NCI-H2227 treated with DMSO at 0.1 percent for 48 hours (cell line): ENCODE measurements at places on chromosomes 6 and 20.

DNA sequence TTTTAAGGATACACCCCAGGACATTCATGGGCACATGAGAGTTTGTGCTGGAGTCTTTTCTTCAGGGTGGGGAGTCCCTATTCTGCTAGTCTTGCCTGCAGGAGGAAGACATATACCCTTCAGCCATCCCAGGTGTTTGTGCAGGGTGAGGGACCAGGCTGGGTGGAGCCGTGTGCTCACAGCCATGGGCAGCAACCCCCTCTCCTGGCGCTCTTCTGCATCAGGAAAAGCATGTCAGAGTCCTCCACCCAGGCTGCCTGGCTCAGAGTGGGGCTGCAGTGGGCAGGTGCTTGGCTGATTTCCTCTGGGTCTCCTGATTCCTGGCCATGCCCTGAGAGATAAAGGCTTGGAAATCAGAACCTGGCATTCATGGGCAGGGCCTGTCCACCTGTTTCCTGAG, 22.7 kb upstream of the MLN start:
- no peak for DNase-seq

DNA sequence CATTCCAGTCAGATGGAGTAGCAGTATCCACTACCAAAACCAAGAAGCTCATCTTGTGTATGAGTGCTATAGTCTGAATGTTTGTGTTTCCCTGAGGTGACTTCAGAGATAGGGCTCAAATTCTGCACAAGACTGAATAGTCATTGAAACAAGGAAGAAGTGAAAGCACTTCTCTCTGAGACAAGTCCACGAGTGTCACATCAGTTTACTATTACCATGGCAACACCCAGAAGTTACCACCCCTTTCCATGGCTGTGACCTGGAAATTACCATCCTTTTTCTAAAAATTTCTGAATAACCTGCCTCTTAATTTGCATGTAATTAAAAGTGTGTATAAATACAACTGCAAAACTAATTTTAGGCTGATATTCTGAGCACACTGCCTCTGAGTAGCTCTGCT, 682.1 kb upstream of the ADGRB3 start:
- no peak for DNase-seq

GRCh38 chr6:52571099-52571755, 5.6 kb downstream of the TRAM2 start:
- no peak for DNase-seq

DNA sequence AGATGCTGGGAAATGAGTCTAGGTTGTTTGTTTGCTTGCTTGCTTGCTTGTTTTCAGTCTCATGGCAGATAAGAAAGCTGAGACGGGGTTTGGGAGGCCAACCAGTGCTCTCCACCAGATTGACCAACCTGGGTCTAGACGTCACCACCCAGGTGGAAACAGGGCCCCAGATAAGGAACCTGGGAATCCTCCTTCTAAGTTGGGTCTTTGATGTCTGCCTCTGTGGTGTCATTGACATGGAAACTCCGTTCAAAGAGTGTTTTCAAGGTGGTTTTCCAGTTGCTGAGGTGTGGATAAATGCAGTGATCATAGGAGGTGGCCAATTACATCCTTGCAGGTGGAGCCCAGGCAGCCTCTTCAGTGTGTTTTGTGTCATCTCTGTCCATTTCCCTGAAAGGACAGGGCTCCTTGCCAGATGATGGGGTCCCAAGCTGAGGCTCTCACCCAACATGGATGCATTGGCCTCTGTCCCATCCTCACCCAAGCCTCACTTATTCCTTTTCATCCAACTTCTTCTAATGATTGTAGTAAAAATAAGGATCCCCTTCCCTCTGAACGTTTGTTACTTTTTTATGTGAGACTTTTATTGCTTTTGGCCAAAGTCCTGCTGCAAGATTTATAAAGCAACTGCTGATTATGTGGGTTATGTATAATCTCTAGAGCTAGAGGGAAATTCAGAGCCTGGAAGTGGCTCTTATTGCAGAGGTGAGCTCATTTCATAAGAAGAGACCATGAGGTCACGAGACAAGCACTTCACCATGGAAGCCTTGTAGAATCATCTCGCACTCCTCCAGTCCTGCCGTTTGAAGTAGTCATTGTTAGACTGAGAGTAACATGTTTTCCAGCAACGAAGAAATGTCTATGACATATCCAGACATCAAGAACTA, 32.0 kb upstream of the SYNDIG1 start:
- DNase-seq: no peak

- DNase-seq: no peak
Measured at GRCh38 chr6:149566410-149567193, 427 bp downstream of the GINM1 start.

GRCh38 chr6:163347021-163347446, 67.5 kb upstream of the QKI start:
- DNase-seq: no peak

DNA sequence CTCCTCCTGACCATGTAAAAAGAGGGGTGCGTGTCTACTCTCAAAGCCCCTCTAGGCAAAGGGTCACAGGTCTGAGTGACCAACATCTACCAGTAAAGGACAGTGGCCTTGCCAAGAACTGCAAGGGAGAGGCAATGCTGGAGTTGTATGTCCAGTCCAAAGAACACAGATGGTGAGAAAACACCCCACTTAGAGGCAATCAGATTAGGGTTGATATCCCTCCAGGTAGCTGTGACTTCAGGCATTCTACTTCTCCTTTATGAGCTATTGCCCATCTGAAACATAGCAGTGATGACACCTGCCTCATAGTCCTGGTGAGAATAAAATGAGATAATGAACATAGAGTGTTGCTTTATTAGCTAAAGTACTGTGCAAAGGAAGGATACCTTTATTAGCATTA, 50.8 kb upstream of the MAFB start:
- DNase-seq: no peak

- DNase-seq: no peak
Measured at GRCh38 chr6:82995066-82995465, 70.6 kb downstream of the UBE3D start.

DNA sequence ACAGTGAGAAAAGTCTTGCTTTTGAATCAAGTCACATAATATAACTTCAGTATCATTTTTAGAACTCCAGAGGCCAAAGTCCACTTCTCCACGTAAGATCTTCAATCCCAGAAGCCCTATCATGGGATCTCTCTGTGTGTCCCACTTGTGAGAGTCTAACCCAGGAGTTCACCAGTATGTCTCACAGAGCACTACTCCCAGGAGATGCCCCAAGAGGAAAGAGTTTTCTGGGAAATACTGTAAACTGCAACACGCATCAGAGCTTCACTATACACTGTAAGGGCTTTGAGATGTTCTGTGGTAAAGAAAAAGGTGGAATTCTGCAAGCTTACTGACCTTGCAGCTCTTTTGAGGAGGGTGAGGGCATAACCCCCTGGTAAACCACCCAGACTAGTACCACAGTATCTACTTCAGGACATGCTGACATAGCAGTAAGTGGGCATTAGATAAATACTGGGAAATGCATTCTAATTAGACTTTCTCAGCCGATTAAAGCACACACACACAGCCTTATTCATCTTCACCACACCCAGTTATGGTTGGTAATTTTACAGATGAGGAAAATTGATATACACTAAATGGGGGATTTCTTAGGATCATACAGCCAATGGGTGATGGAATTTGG, 12.3 kb downstream of the DCBLD1 start:
- DNase-seq: no peak

DNA sequence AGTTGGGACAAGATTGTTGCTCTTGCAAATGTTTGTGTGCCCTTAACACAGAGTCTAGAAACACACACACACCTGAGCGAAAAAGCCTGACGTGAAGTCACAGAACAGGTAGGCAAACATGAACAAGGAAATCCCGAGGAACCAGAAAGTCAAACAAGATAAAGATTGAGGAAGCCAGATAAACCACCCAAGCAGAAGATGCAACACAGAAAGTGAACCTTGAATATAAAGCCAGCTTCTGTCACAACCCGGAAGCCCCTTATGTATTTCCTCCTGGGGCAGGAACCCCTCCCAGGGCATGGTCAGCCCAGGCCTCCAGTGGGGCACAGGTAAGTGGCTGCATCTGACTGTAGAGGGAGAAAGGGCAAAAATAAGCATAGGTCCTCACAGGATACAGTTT, 158.2 kb upstream of the SUPT3H start:
- DNase-seq: no peak

DNA sequence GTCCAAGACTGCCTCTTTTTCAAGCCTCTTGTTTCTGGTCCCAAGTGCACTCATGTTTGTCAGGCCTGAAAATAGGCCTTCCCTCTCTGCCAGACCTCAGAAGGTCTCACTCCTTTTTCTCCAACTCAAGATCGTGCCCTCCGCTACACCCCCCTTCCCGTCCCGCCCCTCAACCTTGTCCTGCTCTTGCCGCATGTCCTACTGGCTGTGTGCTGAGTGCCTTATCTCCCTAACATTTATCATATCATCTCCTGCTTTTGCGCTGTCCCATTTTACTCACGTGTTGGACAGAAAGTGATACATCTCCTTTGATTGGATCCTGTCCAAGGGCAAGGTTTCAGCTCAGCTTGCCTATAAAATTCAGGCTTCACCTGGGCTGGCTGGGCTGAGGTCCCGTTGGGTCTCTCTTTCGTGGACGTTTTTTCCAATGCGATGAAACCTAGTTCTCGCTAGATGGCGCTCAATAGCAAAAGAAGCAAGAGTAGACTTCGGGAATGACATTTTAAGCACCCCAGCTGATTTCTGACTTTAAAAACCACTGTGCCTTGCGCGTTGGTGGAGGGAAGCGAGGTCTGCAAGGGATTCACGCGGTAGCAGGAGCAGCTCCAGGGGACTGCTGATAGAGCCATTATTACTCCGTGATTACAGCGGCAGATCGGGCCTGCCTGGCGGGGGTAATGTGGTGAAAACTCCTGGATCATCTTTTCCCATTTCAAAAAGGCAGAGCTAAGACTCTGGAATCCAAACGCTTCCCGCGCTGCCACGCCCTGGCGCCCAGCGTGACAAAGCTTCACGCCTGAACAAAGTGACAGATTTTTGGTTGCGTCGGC, 137.6 kb downstream of the IMPG1 start:
- DNase-seq: peak; percentile 58

- DNase-seq: peak; percentile 43
Measured at GRCh38 chr20:49811825-49812506, 662 bp upstream of the SLC9A8 start.

DNA sequence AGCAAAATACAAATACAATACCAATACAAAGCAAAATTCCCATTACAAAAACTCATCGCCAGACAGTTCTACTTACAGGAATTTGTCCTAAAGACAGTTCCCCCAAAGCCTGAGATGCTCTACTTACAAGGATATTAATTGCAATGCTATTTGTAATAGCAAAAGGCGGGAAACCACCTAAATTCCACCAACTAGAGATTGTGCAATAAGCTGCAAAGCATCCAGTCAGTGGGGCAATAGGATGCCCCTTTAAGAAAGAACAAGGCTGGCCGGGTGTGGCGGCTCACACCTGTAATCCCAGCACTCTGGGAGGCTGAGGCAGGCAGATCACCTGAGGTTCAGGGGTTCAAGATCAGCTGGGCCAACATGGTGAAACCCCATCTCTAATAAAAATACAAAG, 39.1 kb downstream of the FAM209B start:
- no peak for DNase-seq
